ENCODE measurements at places on chromosomes 6 and 20. TPM values are rescaled to one million over a fixed set of nuclear protein-coding genes. Genes with fewer than 3 reads are reported as not detected.
A peak's percentile ranks its signal among the peaks of the same experiment; 100 is the strongest.

- DNase-seq, result no peak
These were observed 6.5 kb downstream of the PEDS1 start for GRCh38 chr20:50146732-50147662.

ARMH2 gene
- not detected for total RNA-seq

GRCh38 chr6:110815015-110815410, 256 bp downstream of the CDK19 start:
- DNase-seq, result no peak

SPATA2 gene
- 2.1 TPM for total RNA-seq

GRCh38 chr6:35496841-35497570, at the start of gene TEAD3:
TEAD3 (minus strand) TSS chr6:35497079.
- peak; percentile 93 for DNase-seq

HLA-C gene
- total RNA-seq, result 349 TPM

HSPA12B gene
- total RNA-seq, result 6.1 TPM

GRCh38 chr6:108227290-108227689, 33.5 kb downstream of the SNX3 start:
- no peak for DNase-seq

- no peak for DNase-seq
These were observed 16.0 kb downstream of the ATRN start for GRCh38 chr20:3486850-3487249.

CLIC5 gene
- total RNA-seq, result 3.0 TPM

HECA gene
- 35.1 TPM for total RNA-seq

GRCh38 chr6:137944793-137945498, 77.9 kb downstream of the TNFAIP3 start:
- DNase-seq, result no peak

DNA sequence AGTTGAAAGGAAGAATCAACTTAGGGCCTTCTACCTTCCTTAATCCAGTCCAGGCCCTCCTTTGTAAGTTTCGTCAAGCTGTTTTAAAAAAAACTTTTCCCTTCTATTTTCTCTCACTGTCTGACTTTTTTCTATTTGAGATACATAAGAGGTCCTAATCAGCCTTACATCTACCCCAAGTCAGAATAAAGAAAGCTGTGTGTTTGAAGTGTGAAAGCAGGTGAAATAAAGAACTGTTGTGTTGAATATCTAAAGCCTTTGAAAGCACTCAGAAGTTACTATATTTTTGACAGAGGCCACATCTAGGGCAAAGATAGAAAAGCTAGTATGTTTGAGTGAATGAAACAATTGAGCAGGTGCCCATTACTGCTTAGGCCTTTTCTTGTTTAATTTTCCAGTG, 35.5 kb downstream of the SH3BGRL2 start:
- DNase-seq, result no peak

DNA sequence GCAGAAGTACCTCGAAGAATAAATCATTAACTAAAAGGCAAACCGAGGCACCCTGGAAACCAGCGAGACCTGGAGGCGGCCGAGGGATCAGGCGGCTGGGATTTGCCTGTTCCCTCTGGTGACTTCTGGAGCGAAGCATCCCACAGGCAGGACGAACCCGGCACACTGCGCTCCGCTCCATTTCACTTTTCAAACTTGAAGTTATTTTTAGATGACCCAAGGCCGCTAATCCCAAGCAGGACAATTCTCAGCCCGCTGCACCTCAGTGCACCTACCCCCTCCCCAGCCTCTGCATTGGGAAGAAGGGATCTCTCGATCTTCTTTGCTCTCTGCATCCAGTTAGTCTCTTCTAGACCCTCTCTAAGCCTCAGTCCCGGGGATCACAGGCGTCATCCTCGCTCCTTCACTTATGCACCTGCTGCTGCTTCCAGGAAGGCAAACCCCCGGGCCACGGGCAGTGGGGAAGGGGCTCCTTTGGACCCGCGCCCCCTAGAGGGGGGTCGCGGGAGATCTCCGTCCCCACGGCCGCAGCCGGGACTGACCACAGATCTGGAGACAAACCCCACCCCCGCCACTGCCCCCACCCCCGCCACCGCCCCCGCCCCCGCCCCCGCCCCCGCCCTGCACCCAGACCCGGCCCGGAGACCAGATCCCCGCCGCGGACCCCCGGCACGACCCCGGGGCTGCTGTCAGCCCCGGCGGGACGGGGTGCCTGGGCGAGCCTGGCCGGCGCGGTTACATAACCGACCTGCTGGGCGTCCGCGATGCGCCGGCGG, 636 bp downstream of the RCAN2 start:
- DNase-seq, result peak; percentile 68

SLC13A3 gene
- total RNA-seq, result 1.1 TPM

GMPR gene
- 15.0 TPM for total RNA-seq

CDSN gene
- not detected for total RNA-seq

SNRPB gene
- total RNA-seq, result 137 TPM

DNA sequence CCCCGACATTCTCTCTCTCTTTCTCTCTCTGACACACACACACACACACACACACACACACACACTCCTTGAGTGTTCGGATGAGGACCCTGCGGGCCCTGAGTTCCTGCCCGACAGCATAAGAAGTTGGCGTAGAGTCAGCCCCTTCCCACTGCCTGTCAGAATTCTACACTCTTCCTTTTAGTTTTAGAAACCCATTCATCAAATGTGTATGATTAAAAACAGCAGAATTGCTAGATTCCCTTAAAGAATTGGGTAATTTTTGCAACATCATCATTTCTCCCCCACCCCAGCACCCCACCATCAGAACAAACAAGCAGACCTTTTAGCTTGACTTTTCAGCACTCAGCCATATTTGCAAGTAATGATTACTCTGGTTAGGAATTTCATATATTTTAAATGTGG, 322.8 kb downstream of the FARS2 start:
- no peak for DNase-seq

SLC17A2 gene
- total RNA-seq, result not detected

DNA sequence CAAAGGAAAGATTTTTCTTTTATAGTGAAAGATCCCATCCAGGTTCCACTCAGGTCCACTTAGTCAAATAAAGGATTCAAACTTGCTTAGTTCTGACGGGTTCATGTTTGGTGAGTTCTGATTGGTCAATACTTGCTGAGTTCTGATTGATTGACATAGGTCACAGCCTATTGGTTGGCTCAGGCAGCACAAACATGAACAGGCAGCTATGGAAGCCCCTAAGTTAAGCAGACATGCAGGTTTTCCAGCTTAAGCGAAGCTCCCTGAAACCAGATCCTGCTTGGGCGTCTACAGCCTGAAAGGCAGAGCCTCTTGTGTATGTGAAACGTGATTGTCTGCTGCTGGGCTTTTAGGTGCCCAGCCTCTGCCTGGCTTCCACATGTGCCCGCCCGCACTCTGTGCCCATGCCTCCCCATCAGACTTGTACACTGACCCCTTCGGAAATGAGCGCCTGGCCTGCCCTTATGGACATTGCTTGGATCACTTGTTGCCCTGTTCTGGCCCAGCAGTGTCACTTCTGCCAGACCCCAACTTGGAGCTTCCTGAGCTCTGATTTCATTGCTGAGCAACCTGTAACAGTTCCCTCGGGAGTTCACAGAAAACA, 45.4 kb upstream of the ECI2 start:
- no peak for DNase-seq

DNA sequence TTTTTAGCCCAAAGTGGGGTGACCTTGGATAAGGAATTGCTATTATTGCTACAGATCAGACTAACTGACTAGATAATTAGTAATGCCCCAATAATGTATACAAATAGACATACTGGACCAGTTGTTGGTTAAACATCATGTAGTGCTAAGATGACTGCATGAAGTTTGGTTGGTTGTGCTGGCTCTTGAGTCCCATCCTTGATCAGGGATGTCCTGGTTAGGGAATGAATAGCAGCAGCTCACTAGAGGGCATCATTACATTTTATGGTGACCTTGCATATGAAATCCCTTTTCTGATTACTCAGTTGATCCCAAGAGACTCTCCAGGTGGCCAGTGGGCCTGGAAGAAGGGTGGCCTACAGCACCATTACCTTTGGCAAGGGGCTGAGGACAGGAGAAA, 10.9 kb downstream of the TPBG start:
- DNase-seq, result no peak

ID1 gene
- total RNA-seq, result 230 TPM

- no peak for DNase-seq
These were observed 24.4 kb downstream of the QKI start for GRCh38 chr6:163438940-163439335.

DNA sequence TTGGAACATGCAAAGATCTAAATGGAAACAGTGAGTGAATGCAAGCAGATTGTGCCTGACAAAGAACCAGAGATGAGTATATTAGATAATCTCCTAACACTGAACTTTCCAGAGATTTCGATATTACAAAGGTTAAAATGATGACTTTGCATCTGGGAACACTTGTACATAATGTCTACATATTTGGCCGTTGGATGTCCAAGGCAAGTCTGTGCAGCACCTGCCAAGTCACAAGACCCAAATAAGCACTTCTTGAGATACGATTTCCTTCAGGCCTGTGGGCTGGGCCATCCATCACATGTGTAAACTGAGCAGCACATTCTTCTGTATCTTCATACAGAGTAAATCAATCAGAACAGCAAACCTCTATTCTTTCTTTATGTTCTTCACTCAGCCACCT, 32.5 kb upstream of the SMLR1 start:
- DNase-seq, result no peak

DNA sequence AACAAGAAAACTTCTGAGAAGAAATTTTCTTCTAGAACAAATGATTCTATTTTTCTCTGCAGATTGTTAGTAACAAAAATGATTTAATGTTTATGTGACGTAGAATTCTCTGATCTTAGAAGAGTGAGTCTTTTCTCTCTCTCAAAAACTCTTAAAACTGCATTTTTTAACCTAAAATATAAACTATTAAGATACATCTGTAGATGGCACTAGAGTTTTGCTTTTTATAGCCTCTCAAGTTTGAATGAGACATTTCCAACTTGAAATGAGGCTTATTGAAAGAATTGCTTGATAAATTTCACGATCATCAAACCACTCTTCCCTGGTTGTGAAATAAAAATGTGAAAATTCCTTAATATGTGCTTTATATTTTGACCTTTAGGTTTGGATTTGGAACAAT, 53.8 kb downstream of the PHF3 start:
- no peak for DNase-seq

RAMACL gene
- 0.66 TPM for total RNA-seq

DNA sequence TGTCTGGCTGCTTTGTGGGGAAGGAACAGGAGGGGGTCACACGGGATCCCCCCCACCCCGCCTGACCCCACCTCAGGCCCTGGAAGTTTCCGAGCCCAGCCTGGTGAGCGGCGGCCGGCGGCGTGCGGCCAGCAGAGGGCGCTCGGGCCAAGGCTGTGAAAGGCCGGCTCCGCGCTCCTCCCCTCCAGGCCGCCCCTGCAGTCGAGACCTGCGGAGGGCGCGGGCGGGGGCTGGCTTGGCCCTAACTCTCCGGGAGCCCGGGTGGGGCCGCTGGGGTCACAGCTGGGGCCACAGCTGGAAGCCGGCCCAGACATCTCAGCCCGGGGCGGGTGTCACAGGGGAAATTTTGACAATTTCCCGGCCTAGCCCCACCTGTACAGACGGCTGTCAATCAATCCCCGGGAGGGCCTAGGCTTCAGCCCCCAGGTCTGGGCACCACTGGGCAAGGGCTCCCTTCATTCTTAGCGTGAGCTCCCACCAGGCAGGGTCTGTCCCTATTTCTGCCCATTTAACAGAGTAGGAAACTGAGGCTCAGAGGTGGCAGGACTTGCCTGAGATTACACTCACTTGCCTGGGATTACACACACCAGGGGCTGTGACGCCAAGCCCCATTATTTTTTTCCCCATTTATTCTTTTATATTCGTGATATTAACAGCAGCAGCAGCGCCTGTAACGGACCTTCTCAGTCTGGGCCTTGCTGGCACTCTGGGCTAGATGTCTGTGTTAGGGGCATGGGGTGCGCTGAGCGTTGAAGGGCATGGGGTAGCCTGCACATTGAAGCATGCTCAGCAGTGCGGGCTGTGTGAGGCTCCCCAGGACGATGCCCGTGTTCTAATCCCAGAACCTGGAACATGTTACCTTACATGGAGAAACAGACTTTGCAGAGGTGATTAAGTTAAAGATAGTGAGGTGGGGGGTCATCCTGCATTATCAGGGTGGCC, 23.0 kb downstream of the ZBP1 start:
- DNase-seq, result peak; percentile 79

DNA sequence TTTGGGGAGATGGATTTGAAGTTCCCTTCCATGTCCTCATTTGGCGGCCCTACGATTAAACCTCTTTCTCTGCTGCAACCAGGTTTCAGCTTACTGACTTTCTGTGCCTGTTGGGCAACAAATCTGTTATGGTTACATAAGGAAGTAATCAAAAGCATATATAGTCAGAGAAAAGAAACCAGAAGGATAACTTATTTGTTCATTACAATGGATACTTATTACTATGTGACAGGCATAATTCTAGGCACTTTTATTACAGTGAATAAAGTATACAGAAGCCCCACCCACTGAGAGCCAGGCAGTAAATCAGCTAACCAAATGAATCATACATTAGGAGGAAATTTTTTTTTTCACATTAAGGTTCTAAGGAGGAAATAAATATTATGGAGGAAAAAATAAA, 9.6 kb upstream of the TRIM31 start:
- DNase-seq, result no peak

DNA sequence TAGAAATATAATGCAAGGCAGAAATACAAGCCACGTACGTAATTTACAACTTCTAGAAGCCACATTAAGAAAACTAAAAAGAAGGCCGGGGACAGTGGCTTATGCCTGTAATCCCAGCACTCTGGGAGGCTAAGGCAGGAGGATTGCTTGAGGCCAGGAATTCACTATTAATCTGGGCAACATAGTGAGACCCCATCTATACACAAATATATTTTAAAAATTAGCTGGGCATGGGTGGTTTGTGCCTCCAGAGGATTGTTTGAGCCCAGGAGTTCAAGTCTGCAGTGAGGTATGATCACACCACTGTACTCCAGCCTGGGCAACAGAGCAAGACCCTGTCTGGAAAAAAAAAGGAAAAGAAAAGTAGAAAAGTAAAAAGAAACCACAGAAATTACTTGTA, 12.3 kb downstream of the MPC1 start:
- no peak for DNase-seq

- DNase-seq, result no peak
These were observed 41.7 kb upstream of the ZBP1 start for GRCh38 chr20:57661746-57662455.

DNA sequence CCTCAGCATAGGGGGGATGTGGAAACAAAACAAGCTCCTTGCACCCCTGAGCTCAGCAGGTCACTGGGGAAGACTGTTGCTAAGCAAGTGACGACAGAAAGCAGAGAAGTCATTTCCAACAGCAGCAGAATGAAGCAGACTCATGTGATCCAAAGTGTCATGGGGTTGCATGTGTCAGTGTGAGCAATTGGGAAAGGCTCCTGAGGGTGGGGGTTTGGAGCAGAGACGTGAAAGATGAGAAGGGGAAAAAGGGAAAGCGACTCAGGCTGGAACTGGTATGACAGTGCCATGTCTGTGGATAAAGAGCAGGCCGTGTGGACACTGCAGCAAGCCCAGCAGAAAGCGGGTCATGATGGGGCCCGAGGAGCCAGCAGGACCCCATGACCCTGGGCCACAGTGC, 363.9 kb downstream of the PREX1 start:
- DNase-seq, result peak; percentile 33

GRCh38 chr20:37513779-37514359, 7.2 kb upstream of the NNAT start:
- peak; percentile 40 for DNase-seq
